NCI-H2081 treated with DMSO at 0.1 percent for 48 hours (cell line): ENCODE measurements at places on chromosomes 4 and X.

- no peak for DNase-seq
These were observed 35.4 kb upstream of the PPA2 start for GRCh38 chr4:105509291-105509690.

- DNase-seq, result no peak
These were observed 240.0 kb upstream of the GALNTL6 start for GRCh38 chr4:171573181-171573580.

DNA sequence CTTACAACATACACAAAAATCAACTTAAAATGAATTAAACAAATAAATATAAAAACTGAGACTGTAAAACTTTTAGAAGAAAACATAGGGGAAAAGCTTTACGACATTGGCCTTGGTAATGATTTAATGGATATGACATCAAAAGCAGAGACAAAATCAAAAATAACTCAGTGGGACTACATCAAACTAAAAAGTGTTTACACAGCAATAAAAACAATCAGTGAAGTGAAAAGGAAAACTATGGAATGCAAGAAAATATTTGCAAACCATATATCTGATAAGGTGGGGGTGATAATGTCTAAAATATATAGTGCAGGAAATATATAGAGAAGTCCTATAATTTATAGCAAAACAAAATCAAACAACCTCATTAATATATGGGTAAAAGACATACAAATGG lies 364.4 kb upstream of the INTU start:
- DNase-seq, result no peak

GRCh38 chrX:69262036-69262936 lies 97.0 kb upstream of the PJA1 start:
- DNase-seq, result no peak

GRCh38 chr4:143348233-143349077 lies 11.8 kb downstream of the GAB1 start:
- DNase-seq, result no peak

- DNase-seq, result no peak
These were observed 26.5 kb downstream of the BOD1L1 start for GRCh38 chr4:13601048-13601447.

- DNase-seq, result no peak
These were observed 127.9 kb upstream of the MAP3K15 start for GRCh38 chrX:19643203-19643602.

GRCh38 chrX:13153796-13154195 lies 109.4 kb upstream of the FAM9C start:
- no peak for DNase-seq

GRCh38 chr4:169583563-169583962 lies 28.8 kb downstream of the NEK1 start:
- no peak for DNase-seq

GRCh38 chr4:151690876-151691275 lies 69.9 kb downstream of the GATB start:
- DNase-seq, result no peak

DNA sequence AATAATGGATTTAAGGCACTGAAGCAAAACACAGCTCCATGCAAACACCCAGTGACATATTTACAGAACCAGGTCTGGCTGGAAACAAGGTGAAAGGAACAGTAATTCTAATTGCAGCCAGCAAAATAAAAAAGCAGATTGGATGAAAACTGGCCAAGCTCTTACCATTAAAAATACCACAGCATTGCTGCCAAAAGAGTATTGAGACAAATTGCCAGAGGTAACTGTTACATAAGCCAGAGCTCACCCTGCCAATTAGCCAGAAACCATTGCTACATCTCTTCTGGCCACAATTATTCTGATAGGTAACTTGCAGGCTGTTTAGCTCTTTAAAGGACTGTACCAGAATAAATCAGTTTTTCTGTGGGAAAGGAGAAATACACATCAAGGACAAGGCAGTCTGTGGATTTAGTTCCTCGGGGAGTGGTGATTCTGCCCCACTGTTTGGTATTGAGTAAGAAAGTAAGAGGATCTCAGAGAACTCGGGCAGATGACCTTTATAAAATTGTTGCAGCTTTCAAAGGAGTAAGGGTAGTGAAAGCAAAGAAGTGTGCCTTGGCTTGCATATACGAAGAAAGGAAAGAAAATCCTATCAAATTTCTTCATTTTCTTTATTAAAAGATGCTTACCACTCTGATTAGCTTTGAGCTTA lies 369.5 kb downstream of the PPP3CA start:
- DNase-seq, result no peak

DNA sequence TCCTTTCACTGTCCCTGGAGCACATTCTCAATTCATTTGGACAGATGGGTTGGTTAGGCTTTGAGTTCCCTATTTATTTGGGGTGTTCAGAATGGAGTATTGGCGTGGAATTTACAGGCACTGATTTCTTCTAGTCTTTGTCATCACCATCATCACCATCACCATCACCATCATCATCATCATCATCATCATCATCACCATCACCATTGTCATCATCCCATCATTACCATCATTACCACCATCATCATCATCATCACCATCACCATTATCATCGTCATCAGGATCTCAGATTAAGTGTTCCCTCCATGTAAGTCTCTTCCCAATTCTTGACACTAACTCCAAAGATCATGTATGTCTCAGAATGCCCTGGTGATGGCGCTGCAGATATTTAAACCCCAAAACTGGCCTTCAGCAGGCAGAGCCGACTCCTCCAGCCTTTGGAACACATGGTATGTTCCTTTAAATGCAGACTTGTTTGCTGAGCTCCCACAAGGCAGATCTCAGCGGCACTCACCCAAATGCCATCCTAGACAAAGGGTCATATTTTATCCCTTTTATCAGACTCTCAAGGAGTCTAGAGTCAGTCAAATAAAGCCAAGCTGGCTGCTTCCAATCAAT lies 19.8 kb upstream of the FAM9A start:
- no peak for DNase-seq
